ENCODE measurements at places on chromosomes 12 and 14. TPM values are rescaled to one million over a fixed set of nuclear protein-coding genes. Genes with fewer than 3 reads are reported as not detected.

TDRD9 gene
- not detected for total RNA-seq

DNA sequence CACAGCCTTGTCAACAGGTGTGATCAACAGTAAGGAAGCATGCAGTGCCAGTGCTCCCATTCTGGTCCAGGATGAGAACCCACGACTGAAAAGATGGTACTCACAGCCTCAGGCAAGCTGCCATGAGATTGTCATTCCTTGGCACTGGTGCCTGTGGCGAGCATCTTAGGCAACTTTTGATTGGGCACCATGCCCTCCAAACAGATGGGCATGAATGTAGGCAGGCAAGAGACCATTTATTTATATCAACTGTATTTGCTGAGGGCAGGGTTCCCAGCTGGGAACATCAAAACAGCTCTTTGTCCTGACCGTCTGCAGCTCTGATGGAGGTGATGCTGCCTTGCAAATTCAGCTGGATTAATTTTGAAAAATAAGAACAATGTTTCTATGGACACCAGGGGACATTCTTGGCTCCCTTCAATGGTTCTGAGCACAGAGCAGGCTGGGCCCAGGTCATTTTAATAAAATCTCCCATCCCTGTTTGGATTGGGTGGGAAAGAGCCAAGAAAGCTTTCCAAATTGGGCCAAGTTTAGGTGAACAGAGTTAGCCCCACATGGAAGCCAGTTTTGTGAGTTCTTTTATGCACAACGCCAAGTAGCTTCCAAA is 522.5 kb downstream of the RMST start:
- DNase-seq, result no peak

DNA sequence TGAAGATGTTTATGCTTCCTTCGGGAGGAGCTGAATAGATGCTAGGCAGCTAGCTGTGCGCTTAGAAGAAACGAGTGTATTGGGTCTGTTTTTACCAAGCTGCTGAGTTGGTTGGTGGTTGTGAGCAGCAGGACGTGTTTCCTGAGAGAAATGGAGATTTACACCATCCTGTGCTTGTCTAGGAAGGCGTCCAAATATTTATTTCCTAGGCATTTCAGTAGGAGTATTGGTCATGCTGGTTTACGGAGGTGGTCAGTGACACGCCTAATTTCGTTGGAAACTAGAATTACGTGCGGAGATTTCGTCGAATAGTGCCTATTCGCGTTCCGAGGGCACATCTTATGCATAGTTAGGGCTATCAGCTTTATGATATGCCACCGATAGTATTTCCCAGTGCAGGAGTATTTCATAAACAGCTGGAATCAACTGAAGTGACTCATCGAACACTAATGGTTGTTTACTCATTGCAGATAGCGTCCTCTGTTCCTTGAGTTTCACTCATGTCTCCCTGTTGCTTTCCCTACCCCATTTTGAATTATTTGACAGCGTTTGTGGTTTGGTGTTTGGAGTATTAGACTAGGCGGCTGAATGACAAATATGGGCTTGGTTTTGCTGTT is 780 bp downstream of the TBC1D15 start:
- peak; percentile 29 for DNase-seq

- DNase-seq, result no peak
These were observed 67.0 kb downstream of the ANKRD9 start for GRCh38 chr14:102442241-102443211.

GRCh38 chr12:112382866-112383265 is 635 bp upstream of the HECTD4 start:
- no peak for DNase-seq
